ENCODE measurements at places on chromosomes 7 and 10.

- no peak for DNase-seq
Observed at GRCh38 chr7:133932591-133932990, 194.5 kb upstream of the LRGUK start.

- no peak for DNase-seq
Observed at GRCh38 chr7:47803846-47804245, 144.4 kb downstream of the PKD1L1 start.

- no peak for DNase-seq
Observed at GRCh38 chr7:23216021-23216420, 30.6 kb upstream of the GPNMB start.

DNA sequence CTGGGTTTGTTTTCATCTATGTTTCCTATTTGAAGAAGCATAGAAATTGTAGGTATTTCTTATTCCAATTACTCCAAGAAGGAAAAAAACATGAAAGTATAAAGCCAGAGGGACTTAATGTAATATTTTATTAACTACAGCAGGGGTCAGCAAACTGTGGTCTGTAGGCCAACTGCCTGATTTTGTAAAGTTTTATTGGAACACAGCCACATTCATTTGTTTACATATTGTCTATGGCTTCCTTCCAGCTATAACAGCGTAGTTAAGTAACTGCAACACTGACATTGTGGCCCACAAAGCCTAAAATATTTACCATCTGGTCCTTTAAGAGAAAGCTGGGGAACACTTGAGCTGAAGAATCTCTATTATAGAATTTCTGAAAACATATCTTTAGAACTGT is 306.2 kb downstream of the BICC1 start:
- DNase-seq: no peak

DNA sequence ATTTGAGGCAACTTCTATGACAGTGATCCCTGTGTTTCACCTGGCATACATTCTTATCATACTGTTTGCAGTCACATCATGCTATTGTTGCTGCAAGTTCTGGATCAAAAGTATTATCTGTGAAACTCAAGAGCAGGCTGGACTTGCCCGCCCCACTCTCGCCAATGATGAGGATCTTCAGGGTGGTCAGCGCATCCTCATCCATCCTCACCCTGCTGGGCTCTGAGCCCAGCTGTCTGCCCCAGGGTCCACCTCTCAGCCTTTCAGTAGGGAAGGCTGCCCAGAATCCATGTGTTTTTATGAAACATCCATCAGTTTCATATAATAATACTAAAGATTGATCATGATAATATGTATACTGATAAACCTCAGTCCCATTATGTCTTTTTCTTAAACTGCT is 55.4 kb upstream of the KIF5B start:
- no peak for DNase-seq

- DNase-seq: no peak
Observed at GRCh38 chr7:3141326-3141725, 97.7 kb upstream of the CARD11 start.

DNA sequence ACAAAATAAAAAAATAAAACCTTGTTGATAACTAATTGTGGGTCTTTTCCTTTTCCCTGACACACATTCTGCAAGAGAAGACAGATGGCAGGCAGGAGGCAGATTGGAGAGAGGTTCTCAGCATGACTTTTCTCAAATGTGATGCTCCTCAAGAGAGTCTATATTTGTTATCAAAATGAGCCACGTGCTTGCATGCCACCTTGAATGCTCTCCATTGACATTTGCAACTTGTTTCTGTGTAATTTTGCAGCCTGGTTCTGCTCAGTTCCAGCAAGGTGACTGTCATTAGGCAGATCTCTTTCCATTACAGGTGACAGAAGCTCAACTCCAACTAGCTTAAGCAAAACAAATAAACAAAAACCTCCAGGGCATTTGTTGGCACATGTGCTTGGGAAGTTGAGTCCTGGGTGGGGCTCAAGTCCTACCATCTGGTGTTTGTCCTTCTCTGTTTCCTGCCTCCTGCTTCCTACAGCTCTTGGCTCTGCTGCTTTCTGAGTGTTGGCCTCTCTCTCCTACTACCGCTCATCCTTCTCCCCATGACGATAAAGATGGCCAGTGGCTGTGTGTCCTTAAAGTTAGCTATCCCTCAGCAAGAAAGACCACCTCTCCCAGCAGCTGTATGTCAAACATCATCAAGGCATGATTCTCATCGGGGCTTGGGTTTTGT is 56.7 kb downstream of the GRK5 start:
- DNase-seq: no peak
